Inflammatory macrophage (primary cell): ENCODE measurements at places on chromosomes 3 and 15.
A peak's percentile ranks its signal among the peaks of the same experiment; 100 is the strongest.

DNA sequence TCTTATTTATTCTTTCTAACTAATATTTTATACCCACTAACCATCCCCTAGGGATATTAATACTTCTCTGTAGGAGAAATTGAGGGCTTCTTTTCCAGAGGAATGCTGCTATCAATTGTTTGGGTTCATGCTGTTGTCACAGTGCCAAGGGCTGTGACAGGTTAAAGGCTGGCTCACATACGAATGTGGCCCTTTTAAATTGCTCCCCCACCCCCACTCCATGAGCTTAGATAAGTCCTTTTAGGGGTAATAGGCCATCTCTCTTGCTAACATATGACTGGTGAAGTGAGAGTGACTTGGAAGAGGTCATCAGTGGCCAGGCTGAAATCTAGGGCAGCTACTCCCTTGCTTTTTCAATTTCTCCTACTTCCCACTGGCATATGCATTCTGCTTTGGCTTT lies 121.9 kb upstream of the DPH6 start:
- no peak for DNase-seq

- no peak for DNase-seq
These were observed 216.9 kb upstream of the CDIN1 start for GRCh38 chr15:36362509-36362915.

DNA sequence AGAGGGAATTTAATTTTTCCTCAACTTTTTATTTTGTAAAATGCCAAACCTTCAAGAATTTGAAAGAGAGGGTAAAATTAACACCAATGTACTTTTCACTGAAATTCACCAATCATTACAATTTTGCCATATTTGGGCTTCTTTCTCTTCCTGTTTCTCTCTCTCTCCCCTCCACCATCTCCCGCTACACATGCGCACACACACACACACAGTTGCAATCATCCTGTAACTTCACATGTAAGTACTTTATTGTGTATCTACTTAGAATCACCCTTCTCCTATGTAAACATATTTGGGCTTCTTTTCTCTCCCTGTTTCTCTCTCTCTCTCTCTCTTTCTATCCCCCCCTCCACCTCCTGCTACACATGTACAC lies 7.4 kb downstream of the ARL14 start:
- DNase-seq, result no peak

DNA sequence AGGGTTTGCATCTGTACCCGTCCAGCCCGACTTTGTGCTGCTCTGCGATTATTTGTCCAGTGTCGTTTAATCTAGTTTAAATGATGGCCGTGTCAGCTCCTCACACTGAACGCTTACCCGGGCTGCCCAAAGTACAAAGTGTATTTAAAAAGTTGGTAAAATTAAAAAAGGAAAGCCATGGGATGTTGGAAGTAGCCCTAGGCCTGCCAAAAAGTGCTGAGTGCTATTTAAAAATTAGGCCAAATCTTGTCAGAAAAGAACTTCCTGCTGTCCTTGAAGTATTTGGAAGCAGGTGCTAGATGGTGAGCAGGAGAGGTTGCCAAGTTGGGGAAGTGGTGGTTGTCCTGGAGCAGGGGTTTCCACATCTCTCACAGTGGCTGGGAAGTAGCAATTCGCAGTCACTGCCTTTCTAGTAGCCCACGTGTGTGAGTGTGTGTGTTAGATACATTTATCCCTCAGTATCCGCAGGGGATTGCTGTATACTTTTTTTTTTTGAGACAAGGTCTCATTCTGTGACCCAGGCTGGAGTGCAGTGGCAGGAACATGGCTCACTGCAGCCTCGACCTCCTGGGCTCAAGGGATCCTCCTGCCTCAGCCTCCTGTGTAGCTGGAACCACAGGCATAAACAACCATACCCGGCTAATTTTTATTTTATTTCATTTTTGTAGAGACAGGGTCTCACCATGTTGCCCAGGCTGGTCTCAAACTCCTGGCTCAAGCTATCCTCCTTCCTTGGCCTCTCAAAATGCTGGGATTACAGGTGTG lies 664 bp downstream of the PPCDC start:
- DNase-seq, result peak; percentile 84

- DNase-seq, result peak; percentile 47
These were observed 11.2 kb downstream of the ZXDC start for GRCh38 chr3:126464494-126464893.

- DNase-seq, result no peak
These were observed 70.3 kb downstream of the LYSMD4 start for GRCh38 chr15:99662903-99663302.

DNA sequence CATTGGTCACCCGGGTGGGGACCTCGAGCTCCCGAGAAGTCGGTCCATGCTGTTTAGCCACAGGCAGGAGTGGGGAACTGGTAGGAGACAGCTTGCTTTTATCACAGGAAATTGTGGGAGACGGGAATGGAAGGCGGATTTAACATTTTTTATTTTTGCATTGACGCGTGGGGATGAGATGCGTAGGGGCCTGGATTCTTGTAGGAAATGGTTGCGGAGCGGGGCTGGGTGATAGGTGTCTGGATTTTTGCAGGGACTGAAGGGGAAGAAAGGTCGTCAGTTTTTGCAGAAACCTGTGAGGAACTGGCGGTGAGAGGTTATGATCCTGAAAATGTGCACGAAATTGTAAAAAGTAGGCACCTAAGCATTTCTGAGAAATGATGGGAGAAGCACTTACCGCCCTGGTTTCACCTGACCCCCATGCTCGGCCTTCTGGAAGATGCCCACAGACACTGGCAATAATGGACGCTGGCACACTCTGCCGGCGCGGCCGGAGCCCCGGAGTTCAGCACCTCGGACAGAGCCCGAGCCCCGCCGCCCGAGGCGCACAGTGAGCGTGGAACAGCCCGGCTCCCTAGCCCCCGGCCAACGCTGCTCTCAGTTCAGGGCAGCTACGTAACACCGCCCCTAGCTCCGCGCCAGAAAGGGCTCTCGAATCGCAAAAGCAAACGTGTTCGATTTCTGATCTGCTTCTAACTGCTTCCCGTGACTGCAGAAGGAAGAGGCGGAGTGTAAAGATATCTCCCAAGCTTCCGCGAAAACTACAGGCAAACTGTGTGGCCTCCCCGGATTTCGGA lies 928 bp downstream of the ANKRD34C start:
- no peak for DNase-seq

GRCh38 chr3:150582620-150583019 lies 20.5 kb upstream of the SELENOT start:
- DNase-seq, result no peak

- DNase-seq, result no peak
These were observed 87.0 kb upstream of the ONECUT1 start for GRCh38 chr15:52876991-52877663.

GRCh38 chr3:124258057-124258500 lies 266.2 kb upstream of the ROPN1 start:
- DNase-seq, result peak; percentile 9

- no peak for DNase-seq
These were observed 9.8 kb downstream of the PLA2G4E start for GRCh38 chr15:42011074-42011473.

GRCh38 chr15:73009066-73010056 lies 42.9 kb upstream of the NEO1 start:
- no peak for DNase-seq

- DNase-seq, result no peak
These were observed 59.1 kb upstream of the PSMD6 start for GRCh38 chr3:64082411-64082810.

GRCh38 chr15:70432924-70433495 lies 330.3 kb downstream of the UACA start:
- no peak for DNase-seq

DNA sequence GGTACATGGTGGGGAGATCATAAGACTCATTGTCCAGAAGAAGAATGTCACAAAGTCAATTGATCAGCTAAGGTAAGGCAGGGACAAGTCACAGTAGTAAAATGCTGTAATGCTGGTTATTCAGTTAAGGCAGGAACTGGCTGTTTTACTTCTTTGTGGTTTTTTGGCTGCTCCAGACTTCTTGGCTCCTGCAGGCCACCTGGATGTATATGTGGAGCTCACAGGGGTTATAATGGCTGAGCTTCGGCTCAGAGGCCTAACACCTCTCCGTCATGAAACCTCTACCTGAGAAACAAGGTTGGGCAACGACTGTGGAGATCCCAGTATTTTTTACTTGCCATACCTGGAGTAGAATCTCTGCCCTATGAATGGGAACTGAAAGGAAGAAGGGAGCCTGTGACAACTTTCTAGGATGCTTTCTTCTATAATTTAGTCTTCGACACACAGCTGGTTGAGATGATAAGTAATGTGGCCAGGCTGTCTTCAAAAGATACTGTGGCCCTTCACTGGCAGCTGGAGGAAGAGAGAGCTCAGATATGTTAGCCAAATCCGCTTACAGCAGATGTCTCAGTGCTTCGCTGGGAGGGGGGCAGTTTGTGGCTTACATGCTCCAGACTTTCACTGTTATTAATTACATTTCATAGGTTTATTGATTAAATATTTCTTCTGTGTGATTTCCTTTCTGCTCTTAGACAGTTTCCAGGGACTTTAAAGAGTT lies 887.8 kb downstream of the IGSF11 start:
- DNase-seq, result no peak

- DNase-seq, result no peak
These were observed 26.2 kb upstream of the TFG start for GRCh38 chr3:100682854-100683760.
